Cortex of kidney (tissue), 1 donor: ENCODE measurements at places on chromosomes 12 and 14.

- no peak for DNase-seq
Observed at GRCh38 chr14:95431199-95432143, 85.0 kb downstream of the SYNE3 start.

GRCh38 chr12:1908758-1909157 lies 9.7 kb downstream of the CACNA2D4 start:
- no peak for DNase-seq

DNA sequence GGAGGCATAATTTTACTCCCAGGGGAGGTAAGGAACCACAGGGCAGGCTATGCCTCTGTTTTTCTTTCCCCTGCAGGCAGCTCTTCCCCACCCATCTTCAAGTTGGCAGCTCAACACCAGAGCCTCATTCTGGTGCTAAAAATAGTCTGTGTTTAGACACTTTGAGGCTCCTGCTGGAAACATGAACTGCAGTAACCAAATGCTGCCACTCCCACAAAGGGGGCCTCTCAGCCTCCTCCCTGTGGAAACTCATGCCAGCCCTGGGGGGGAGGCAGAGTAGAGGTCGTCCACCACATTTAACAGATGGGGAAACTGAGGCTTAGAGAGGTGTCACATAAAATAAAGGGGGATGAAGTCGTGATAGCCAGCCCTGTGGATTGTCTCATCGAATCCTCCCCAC lies 61.4 kb downstream of the WSCD2 start:
- no peak for DNase-seq

GRCh38 chr12:2429032-2429431 lies 365.7 kb upstream of the FKBP4 start:
- no peak for DNase-seq

DNA sequence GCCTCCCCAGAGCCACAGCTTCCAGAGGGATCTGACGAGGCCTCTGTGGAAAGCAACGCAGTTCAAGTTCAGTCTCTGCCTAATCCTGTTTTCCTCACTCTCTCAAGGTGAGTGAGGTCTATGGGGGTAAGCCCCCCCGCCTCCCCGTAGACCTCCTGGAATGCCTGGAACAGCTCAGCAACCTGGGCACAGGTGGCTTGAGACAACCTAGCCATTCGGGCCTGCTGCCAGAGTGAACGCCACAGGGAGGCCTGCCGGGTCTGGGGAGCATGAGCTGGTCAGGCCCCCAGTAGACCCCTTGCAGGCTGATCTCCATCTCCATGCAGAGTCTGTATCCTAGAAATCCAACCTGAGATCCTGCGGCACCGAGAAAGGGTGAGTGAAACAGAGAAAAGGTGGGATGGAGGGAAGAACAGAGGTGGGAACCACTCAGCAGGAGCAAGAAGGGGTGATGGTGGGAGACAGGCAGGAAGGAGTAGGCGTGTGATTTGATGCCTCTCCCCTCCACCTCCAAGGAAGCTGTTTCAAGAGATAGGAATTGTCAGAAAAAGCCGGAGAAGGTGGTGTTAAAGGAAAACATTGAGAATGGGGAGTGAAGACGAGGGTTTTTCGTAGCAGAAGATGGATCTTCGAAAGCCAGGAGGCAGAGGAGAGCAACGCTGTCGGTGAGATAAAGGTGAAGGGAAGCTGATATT lies 123.1 kb upstream of the PRMT8 start:
- no peak for DNase-seq

GRCh38 chr12:94980577-94980976 lies 22.9 kb downstream of the NDUFA12 start:
- DNase-seq = no peak

DNA sequence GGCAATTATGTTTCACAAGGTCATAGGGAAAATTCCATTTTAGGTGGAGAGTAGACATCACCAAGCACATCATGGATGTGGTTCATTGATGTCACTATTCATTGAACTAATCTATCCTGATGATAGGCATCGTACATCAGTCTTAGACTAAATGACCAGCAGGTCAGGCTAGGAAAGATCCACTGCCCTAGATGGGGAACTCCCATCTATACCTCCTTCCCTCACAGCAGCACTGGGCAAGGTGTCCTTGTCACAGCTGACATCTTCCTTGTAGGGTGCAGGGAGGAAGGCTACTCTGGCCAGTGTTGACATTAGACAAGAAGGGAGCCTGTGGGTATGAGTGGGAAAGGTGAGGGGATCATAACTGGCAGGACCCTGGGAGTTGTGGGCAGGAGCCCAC lies 63.8 kb upstream of the CAPRIN2 start:
- no peak for DNase-seq

GRCh38 chr12:68866950-68867349 lies 59.0 kb downstream of the MDM2 start:
- no peak for DNase-seq

GRCh38 chr12:105358789-105359188 lies 28.3 kb downstream of the C12orf75 start:
- no peak for DNase-seq

- DNase-seq = no peak
Observed at GRCh38 chr14:63993992-63994391, 141.2 kb downstream of the SYNE2 start.

DNA sequence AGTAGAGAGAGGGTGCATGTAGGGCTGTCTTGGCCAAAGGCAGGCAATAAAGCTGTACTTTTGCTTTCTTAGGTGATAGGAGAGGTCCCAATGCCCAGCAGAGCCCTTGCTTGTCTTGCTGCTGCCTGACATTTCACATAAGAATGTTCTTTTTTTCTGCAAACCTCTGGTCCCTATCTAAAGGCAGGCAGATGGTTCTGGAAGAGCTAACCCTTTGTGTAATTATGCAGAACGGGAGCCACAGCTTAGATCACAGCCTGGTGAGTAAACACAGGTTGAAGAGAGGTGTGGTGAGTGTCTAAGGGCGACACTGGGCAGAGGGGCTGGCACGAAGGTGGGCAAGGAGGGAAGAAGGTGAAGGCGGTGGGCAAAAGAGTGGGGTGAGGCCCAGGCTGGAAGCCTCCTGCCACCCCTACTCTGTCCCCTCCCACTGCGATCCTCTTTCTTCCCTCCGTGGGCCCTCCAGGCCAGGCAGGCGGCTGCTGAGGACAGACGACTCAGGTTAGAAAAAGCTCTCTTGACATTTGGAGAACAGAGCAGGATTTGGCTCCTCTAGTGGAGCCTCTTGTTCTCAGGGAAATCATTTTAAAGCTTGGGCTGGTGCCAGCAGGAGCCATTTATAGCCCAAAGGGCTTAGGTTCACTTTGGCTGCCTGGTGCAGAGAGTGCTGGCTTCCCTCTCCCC lies 42.8 kb downstream of the PRMT8 start:
- no peak for DNase-seq

DNA sequence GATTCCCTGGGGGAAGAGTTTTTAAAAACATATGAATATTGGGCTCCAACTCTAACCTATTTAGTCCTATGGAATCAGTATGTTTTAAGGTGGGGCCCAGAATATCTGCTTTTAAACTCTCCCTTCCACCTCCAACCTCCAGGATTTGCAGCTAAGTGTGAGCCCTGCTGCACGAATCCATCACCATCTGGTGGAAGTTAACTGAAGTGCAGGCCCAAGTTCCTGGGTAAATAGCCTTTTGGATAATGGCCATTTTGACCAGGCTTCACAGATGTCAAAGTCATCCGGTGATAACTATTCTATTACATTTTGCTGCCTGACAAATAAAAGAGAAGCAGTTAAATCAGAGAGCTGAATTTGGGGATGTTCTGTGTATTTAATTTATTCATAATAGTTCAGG lies 58.1 kb upstream of the RMST start:
- DNase-seq = no peak

GRCh38 chr14:101504096-101504948 lies 57.0 kb upstream of the DIO3 start:
- DNase-seq = no peak

GRCh38 chr12:124316257-124316900 lies 21.5 kb downstream of the RFLNA start:
- DNase-seq = no peak

DNA sequence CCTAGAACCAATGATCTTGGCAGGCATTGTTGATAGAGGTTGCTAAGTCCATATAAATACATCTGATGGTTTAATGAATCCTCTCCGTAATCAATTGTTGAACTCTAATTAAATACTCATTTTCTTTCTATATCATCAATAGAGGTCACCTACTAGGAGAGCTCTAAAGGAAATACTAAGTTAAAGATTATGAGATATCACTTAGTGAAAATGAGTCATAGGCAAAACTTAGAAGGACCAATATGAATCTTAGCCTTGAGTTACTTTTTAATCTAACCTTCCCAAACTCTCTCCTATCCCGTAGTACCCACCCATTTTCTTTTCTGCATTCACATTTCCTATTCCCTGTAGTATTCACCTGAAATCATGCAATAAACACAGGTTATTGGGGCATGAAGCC lies 50.2 kb downstream of the MBIP start:
- DNase-seq = no peak

GRCh38 chr12:76426160-76426559 lies 77.9 kb upstream of the BBS10 start:
- no peak for DNase-seq

DNA sequence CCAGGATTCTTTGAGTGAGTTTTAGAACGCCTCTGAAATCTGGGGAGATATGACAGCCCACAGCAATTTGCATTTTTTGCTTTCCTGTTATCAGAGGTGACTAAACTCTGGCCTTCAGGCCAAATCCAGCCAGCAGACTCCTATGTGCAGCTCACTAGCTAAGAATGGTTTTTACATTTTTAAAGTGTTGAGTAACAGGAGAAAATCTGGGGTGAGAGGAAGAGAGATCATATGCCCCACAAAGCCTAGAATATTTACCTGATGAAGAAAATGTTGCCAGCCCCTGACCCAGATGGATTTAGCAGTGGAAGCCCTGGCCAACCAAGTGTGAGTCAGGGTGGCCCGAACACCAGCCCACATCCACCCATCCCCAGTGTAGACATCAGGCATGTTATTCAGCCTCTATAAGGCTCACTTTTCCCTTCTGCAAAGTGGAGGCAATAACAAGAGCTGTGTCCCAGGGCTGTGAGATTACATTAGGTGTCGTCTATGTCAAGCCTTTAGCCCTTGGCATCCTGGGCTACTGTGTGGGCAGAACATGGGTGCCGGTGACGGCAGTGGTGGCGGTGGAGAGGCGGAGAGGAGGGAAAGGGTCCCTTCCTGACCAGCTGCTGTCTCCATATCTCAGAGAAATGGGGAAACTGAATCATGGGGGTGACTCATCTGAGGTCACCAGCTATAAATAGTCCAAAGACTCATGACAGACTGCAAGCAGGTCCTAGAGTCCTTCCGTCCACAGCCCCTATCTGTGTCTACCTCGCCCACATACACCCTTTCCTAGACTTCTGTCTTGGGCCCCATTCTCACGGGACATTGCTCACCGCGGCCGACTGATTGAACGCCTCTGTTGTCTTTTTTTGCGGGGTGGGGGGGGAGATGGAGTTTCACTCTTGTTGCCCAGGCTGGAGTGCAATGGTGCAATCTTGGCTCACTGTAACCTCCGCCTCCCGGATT lies 32.6 kb upstream of the CD9 start:
- no peak for DNase-seq

DNA sequence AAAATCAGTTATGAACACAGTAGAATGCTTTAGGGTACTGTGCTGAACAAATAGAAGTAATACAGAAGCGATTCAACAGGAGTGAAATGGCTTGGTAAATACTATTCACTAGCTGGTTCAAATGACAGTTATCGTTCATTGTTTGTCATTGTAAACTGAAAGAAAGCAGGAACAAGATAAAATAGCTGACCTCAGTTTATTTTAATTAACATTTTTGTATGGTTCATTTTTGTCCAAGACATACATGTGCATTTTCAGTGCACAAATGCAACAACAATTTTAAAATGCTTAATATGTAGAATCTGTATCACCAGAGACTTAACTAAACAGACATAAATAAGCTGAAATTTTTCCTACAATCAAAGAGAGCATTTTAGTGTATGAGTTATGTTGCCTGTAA lies 49.9 kb downstream of the ALX1 start:
- no peak for DNase-seq

- no peak for DNase-seq
Observed at GRCh38 chr14:103550451-103551337, 11.8 kb downstream of the BAG5 start.

GRCh38 chr14:70890826-70891659 lies 16.2 kb upstream of the PCNX1 start:
- no peak for DNase-seq

DNA sequence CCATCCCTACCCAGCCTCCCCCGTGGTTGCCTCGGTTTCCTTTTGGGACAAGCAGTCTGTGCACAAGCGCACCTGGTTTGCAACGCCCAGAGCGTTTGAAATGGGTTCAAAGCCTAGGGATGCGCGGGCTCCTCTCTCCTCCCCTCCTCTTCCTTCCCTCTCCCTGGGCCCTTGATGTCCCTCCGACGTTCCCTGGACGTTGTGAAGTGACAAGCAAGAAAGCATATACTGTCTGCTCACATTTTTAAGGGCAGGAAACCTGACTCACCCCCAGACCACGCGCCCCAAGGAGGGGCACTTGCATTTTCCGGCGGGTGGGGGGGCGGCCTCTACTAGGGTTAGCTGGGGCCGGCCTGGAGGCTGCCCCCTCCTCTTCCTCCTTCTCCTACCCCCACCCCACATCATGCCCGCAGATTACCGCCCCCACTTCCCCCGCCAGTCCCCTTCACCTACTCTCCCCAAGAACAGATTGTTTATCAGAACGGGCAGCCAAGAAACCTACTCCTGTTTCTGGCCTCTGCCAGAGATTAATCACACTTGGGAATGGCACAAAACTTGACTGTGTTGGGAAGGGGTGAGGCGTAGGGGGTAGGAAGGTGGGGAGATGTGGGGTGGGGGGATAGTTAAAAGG lies 9.5 kb upstream of the IRF2BPL start:
- no peak for DNase-seq

DNA sequence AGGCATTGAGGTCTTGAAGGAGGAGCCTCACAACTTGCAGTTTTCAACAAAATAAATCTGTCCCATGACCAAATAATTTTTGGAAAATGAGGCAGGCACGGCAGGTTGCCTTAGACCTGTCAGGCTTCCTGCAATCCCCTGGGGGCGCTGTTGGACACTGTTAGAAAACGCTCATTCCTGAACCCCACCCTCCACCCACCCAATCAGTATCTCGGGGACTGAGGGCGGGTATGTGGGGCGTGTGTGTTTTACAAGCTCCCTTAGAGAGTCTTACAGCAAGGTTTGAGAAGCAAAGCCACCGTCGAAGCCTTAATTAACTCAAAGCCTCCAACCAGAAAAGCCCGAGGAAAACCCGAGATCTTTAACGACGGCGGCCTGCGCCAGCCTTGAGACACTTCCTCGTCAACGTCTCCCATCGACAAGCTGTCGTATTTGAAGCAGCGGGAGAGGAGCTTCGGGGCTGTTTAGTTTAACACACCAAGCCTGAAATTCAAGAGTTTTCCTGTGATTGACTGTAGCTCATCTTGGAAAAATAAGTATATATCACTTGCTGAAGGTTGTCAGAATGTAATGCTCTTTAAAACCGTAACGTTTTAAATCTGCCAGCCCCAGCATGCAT lies 123.0 kb downstream of the GLT1D1 start:
- DNase-seq = no peak

GRCh38 chr12:48163150-48163747 lies 5.9 kb upstream of the ASB8 start:
- no peak for DNase-seq

- DNase-seq = no peak
Observed at GRCh38 chr12:93022603-93023340, 93.7 kb upstream of the EEA1 start.
